Endothelial cell (in vitro differentiated cells): ENCODE measurements at places on chromosomes 4 and X.

GRCh38 chr4:53674903-53675302 lies 83.6 kb upstream of the LNX1 start:
- DNase-seq = no peak

DNA sequence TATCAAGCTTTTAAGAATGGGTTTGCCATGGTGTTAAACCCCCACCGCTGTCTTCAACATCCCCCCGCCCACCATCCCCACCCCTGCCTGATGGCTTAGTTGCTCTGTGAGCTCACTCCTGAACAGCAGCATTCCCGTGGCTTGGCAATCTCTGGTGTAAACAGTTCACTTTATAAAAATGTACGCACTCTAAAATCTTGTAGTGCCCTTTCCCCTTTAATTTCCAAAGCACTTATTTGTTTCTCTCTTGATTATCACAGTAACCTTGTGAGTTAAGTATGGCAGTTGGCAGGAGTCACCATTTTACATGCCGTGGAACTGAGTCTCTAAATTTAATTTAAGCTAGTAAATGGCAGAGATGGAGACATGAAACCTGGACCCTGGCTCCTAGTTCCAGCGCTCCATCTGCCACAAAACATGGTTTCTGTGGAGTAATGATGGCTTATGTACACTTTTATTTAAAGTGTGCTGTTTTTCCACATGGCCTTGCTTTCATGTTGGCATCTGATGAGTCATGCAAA lies 123.1 kb downstream of the AFF1 start:
- no peak for DNase-seq

DNA sequence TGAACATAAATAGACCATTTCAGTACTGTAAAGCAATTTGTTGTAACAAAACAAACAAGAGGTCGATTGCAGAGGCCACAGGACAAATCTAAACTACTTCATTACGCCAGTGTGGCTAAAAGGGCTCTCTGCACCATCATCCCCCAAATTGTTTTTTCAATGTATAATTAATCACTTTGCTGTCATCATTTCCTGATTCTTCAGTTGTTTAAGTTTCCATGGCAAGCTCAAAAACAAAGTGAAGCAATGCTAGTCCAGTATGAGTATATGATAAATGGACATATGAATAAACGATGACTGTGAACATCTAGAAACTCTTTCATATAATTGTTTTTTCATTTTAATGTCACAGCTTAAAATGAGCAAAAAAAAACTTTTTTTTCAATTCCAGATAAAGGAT lies 235.4 kb upstream of the FGF13 start:
- DNase-seq = no peak

DNA sequence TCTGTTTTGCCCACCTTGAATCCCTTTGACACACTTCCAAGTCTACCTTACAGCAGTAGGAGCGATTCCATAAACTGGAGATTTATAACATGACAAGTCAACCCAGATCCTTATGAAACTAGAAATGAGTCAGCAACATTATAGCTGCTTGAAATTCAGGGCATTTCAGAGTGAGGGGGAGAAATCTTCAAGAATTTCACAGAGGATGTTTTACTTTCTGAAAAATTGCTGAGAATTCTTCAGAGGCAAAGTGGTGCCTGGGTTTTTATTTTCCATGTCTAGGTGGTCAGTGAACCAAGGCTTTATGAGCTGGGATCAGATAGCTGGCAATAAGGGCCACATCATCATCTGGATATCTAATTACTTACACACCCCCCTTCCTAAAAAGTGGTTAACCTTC lies 119.8 kb downstream of the PPARGC1A start:
- DNase-seq = no peak

GRCh38 chr4:80261989-80262600 lies 4.4 kb upstream of the FGF5 start:
- no peak for DNase-seq

- DNase-seq = no peak
Observed at GRCh38 chrX:2538031-2538757, 37.4 kb upstream of the DHRSX start.

DNA sequence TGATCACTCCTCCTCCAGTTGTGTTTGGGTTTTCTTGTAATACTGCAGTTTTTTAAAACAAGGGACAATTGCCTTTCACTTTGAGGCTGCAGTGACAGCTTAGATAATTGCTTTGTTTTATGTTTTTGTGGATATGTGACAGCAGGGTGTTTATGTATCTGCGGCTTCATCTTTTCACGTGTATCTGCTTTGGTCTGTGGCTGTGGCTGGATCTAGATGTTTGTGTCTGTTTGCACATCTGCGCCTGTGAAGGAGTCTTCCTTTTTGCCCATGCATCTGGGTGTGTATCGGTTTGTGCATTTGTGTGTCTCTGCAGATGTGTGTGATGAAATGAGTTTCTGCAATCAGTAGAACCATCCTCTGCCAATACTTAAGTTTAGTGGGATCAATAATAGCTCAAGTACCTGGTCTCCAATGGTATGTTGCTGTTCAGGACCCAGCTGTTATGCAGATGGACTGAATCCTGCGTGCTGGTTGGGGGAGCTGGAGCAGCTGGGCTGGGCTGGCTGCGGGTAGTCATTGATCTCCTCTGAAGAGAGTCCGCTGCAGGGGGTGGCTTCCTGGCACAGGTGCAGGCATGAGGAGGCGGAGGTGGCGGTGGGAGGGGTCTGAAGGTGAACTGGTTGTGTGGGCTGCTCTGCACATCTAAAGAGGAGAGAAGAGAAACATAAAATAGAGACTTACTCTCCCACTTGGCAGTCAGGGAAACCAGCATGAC lies 390.3 kb downstream of the SH2D1A start:
- peak; percentile 3 for DNase-seq

GRCh38 chrX:109886122-109886761 lies 116.7 kb upstream of the TMEM164 start:
- peak; percentile 38 for DNase-seq

GRCh38 chrX:113933931-113934330 lies 650.0 kb upstream of the HTR2C start:
- no peak for DNase-seq

- no peak for DNase-seq
Observed at GRCh38 chrX:50905334-50905733, 5.2 kb upstream of the BMP15 start.

DNA sequence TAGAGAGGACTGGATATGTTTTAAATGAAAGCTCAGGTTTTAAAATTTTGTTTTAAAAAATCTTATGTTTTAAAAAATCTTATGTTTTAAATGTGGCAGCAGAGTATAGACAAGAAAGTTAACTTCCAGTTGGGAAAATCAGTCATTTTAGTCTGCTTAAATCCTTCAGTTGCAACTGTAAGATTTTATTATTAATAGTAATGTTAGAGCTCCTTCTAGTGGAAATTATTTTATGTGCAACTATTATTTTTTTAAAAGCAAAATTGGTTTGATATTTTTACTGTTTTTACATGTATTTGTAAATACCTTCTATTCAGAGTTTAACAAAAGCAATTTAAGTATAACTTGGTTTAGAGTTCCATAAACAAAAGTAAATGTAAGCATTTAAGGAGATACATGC lies 8.5 kb upstream of the NUDT6 start:
- DNase-seq = no peak

DNA sequence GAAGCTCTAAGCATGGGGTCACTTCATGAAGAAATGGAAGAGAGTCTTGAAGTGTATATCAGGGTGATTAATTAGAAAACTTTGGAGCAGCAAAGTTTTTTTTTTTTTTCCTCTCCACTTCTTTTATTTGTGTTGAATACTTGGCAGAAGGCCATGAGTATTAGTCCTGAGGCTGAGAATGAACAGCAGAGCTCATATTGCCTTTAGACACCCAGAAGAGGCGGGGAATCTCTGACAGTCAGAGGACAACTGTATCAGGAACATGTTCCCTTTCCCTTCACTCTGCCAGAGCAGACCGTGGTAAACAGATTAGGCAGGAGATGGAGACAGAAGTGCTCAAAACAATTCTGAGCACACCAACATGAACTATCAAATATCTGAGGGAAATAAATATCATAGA lies 300.9 kb downstream of the FAM47A start:
- no peak for DNase-seq
